ENCODE measurements at places on chromosomes 2 and 18.

DNA sequence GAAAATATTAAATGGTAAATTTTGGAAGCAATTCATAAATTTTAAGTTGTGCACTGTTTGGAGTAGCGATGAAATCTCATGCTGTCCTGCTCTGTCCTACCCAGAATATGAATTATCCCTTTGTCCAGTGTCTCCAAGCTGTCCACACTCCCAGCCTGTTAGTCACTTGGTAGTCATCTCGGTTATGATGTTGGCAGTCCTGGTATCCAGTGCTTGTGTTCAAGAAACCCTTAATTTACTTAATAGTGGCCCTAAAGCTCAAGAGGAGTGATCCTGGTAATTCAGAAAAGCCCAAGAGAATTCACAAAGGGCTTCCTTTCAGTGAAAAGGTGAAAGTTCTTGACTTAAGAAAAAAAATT is 71.8 kb upstream of the STAM2 start:
- no peak for DNase-seq

DNA sequence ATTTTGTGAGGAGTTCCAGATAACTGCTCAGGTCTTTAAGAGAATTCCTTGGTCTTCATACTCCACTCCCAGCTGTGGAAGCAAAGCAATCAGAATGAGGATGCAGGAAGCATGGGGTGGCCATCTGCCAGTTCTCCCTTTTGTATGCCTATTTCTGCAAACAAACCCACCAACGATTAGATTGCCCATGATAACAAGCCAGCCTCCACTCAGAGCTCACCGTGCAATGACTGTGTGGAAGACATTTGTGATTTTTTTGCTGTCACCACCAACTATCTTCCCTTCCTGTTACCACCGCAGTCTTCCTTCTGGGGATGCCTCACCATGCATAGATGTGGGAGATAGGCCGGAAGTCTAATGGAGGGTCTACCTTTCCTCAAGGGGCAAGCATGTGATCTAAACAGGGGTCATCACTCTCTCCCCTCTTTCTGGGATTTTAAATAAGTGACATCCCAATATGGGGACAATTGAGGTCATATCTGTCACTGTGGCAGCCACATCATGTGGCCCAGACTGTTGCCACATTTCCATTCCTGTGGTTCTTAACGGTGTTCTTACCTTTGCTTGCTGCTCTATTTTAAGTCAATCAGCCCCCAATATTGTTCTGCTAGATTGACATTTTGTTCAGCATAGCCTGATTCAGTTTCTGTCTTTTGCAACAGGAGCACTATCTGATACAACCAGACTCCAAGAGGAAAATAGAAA is 4.4 kb downstream of the AFF3 start:
- DNase-seq = no peak

GRCh38 chr2:62195421-62196277 is at the start of gene B3GNT2:
Gene B3GNT2, plus strand, starts transcription at chr2:62196115. Its CDS starts 26,106 bp downstream, at chr2:62222221.
- DNase-seq = peak; percentile 88

DNA sequence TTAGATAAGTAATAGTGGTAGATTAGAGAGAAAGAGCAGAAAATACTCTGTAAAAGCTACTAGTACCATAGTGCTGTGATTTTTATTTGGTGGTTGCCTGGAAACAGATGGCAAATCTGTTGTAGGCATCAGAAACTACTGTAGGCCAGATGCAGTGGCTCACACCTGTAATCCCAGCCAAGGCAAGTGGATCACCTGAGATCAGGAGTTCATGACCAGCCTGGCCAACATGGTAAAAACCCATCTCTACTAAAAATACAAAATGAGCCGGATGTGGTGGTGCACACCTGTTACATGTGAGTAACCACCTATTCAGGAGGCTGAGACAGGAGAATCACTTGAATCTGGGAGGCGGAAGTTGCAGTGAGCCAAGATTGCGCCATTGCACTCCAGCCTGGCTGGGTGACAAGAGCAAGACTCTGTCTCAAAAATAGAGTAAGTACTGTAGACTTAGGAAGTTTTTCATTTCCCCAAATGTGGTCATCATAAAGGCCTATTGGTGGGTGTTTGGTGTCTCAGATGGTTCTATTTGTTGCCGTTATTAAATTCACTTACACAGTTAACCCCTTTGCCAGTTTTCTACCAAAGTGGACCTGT is 79.6 kb downstream of the SPTBN1 start:
- no peak for DNase-seq

- DNase-seq = no peak
Measured at GRCh38 chr2:51013933-51014526, 17.9 kb downstream of the NRXN1 start.

DNA sequence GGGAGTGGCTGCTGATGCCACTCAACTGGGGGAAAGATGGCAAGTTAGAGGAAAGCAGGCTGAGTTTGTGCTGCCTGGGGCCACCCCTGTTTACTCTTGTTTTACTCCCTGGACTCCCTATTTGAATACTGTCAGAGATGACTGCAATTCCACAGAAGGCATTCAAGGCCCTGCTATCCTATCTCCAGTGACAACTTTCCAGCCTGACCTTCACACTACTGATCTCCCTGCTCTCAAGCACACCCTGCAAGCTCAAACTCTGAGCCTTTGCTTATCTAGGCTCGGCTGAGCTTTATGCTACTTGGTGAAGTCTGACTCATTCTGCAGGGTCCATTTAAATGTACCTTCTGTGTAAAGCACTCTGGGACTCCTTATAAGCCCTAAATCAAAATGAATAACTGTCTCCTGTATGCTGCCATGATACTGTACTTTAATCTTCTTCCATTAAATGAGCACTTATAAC is 39.3 kb upstream of the DSG1 start:
- DNase-seq = no peak

- DNase-seq = no peak
Measured at GRCh38 chr2:196823750-196824522, 14.8 kb upstream of the C2orf66 start.

- peak; percentile 30 for DNase-seq
Measured at GRCh38 chr2:218658671-218659257, 659 bp downstream of the ZNF142 start.

GRCh38 chr2:12951657-12951973 is 234.9 kb downstream of the TRIB2 start:
- no peak for DNase-seq

- DNase-seq = no peak
Measured at GRCh38 chr2:131030478-131030971, 62.7 kb downstream of the FAM168B start.

DNA sequence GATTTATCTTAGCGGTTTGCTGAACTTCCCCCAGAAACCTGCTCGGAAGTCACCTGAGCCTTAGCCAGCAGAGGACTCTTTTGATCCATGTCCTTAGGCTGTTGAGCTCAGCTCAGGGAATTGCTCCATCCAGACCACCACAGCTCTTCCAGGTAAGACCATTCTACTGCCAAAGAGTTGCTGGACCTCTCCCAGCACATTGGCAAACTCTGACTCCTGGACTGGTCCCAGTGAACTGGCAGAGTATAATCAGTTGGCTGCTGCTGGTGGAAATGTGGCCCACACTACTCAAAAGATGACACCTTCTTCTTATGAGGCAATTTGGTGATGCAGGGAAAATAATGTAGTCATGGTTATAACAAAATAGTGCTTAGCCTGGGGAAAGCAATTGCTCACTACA is 308.8 kb upstream of the FIGN start:
- peak; percentile 28 for DNase-seq

DNA sequence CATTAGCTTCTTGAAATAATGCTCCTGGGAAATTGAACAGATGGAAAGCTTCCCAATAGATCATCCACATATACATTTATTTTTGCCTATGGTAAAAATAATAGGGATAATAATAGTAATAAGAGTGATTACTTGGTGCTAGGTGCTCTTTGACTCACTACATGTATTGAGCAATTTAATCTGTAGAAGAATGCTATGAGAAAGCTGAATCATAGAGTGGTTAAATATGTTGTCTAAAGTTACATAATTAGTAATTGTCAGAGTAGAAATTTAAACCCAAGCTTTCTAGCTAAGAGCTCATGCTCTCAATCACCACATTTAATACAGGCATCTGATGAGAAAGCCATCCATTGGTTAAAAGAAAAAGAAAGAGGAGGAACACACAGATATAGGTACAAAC is 590.5 kb upstream of the SLC8A1 start:
- DNase-seq = no peak

GRCh38 chr2:96715658-96716057 is 24.2 kb downstream of the LMAN2L start:
- no peak for DNase-seq

DNA sequence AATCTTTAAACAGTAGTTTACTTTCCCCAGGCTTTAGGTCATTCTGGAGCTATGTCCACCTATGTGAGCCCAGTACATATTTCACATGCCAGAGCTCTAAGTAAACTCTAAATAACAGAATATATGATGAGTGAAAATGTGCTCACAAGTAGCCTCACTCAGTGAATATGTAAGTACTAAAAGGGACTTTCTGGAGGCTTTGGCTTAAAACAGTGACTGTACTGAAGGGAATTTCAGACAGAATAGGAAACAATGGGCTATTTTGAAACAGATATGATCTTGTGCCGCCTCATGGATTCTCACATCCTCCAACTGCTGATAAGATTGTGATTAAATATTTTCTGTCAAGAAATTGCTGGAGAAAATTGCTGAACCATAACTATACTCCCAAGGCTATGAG is 747.9 kb downstream of the SOCS6 start:
- DNase-seq = no peak

- DNase-seq = no peak
Measured at GRCh38 chr2:61178603-61179545, 16.9 kb downstream of the C2orf74 start.

DNA sequence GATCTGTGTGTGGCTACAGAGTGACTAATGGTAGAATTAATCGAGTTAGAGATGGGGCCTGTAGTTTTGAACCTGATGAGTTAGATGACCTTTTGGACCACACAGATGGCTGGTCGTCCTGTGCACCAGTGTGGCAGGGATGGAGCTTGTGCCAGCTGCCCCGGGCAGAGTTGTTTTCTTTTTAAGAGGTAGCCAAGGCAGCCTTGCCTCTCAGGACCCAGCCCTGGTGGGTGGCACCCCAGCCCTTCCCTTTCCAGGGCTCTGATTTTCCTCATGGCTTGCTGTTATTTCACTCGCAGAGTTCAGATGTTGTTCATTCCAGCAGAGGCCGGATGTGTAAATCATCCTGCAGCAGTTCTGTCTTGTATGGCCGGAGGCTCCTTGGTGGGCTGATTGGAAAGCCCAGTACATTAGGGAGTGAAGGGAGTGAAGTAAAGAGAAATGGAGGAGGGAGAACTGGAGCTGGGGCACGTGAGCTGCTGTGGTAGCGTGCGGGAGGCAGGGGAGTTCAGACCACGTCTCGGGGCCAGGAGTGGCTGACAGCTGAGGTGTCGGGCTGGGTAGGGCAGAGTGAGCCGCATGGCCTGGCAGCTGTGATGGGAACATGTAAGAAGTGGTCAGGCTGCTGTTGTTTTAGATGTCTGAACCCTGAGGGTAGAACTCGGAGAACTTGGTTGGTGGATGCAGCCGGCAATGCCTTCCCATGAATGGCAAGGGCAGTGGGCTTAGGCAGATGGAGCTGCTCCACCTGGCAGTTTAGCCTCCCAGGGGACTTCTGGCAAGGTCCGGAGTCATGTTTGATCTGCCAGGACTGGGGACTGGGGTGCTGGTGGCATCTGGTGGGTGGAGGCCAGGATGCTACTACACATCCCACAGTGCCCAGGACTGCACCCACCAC is 28.8 kb downstream of the ASAP2 start:
- DNase-seq = peak; percentile 64

DNA sequence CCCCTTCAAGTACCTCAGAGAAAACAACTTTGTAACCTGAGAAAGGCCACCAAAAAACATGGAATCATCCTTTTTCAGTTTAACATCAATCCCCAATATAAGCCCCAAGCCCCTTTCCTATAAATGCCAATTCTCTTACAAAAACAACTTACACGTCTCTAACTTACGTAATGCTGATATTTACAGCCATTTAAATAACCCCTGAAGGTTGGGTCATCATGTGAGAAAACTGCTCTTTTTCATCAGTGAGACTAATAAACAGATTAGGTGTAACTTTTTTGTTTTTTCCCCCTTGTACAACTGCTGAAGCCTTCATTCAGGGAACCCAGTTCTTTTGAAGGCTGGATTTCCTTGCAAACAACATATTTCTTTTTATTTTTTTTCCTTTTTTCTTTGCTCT is 3.7 kb downstream of the FASTKD1 start:
- no peak for DNase-seq

GRCh38 chr2:96656540-96656939 is 14.0 kb downstream of the FER1L5 start:
- no peak for DNase-seq

- peak; percentile 95 for DNase-seq
Measured at GRCh38 chr2:216695401-216695821, at the start of gene IGFBP5. Gene IGFBP5, minus strand, starts transcription at chr2:216695549. Its CDS starts 774 bp downstream, at chr2:216694775.

GRCh38 chr2:178830451-178830850 is 23.2 kb upstream of the TTN start:
- DNase-seq = no peak

DNA sequence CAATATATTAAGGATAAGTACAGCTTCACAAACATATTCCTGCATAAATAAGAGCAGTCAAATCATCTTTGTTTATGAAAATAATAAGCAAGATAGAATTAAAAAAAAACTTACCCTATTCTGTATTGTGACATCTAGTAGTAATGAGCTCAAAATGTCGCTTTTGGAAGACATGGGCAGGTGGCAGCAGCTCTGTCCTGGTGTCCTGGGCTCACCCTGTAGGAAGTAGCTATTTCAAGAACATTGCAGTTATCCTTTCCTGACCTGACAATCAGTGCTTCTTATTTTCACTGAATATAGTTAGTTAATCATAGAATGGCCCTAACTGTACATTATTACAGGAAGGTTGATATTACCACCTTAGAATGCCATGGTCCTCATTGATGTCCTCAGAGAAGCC is 229.1 kb downstream of the BABAM2 start:
- DNase-seq = no peak

DNA sequence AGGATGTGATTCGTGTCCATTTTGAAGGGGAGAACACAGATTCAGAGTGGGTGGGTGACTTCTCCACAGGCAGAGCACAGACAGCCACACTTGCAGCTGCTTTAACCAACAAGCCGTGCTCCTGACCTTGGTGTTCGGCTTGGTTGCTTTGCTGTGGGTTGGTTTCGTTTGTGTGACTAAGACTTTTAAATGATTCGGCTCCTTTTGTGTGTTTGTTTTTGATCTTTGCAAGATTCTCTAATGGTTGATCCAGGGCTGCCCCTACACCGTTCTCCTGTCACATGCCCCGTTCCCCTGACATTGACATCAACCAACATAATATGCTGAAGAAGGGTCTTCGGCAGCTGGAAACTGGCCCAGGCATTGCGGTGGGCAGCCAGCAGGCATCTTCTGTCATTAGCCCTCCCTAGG is 95.9 kb upstream of the MBOAT2 start:
- DNase-seq = no peak

- peak; percentile 66 for DNase-seq
Measured at GRCh38 chr2:43276962-43277391, 50.6 kb upstream of the ZFP36L2 start.

DNA sequence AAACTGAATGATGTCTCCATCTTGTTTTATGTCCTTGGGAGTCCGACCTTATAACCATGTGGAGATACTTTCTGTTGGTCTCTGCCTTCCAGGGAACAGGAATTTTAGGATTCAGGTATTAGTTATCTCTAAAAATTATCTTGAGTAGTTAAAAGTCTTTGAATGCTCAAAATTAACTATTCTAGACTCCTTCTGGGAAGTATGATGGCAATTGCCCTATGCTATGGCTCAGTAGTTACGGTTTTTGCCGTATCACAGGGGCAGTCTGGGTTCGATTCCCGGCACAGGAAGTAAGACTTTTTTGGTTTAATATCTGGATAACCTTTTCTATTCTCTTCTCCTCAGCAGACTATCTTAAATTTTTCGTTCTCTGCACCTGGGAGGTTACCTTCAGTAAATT is 708.7 kb upstream of the LRATD1 start:
- DNase-seq = no peak

GRCh38 chr2:153101187-153101586 is 377.4 kb downstream of the RPRM start:
- DNase-seq = no peak

- DNase-seq = no peak
Measured at GRCh38 chr18:54807303-54807702, 21.0 kb upstream of the RAB27B start.

Measured in right hindlimb (tissue), 1 donor.